ENCODE measurements at places on chromosomes 2 and 18. TPM values are rescaled to one million over a fixed set of nuclear protein-coding genes. Genes with fewer than 3 reads are reported as not detected.

MYOM1 gene
- total RNA-seq = 1.2 TPM

BMP10 gene
- not detected for total RNA-seq

CD207 gene
- not detected for total RNA-seq

RFX8 gene
- total RNA-seq = 0.65 TPM

- H3K4me1 ChIP-seq = peaks cover 29% of the 10 kb centered on the region
- no peak overlapping the region for H3K27ac ChIP-seq
- H3K36me3 ChIP-seq = peaks cover 12% of the 10 kb centered on the region
- no peak overlapping the region for H3K4me3 ChIP-seq
- H3K27me3 ChIP-seq = no peaks in the 10 kb centered on the region
Measured at GRCh38 chr2:209619782-209620181, 151.8 kb upstream of the UNC80 start.

GRCh38 chr2:25979001-25979400 is 3.3 kb downstream of the KIF3C start:
- H3K4me3 ChIP-seq = peak overlapping the region; percentile 22
- peaks cover 53% of the 10 kb centered on the region for H3K4me1 ChIP-seq
- DNase-seq = no peak
- peak overlapping the region; percentile 19 for H3K27ac ChIP-seq
- H3K27me3 ChIP-seq = no peaks in the 10 kb centered on the region
- H3K36me3 ChIP-seq = peaks cover 7% of the 10 kb centered on the region

DNA sequence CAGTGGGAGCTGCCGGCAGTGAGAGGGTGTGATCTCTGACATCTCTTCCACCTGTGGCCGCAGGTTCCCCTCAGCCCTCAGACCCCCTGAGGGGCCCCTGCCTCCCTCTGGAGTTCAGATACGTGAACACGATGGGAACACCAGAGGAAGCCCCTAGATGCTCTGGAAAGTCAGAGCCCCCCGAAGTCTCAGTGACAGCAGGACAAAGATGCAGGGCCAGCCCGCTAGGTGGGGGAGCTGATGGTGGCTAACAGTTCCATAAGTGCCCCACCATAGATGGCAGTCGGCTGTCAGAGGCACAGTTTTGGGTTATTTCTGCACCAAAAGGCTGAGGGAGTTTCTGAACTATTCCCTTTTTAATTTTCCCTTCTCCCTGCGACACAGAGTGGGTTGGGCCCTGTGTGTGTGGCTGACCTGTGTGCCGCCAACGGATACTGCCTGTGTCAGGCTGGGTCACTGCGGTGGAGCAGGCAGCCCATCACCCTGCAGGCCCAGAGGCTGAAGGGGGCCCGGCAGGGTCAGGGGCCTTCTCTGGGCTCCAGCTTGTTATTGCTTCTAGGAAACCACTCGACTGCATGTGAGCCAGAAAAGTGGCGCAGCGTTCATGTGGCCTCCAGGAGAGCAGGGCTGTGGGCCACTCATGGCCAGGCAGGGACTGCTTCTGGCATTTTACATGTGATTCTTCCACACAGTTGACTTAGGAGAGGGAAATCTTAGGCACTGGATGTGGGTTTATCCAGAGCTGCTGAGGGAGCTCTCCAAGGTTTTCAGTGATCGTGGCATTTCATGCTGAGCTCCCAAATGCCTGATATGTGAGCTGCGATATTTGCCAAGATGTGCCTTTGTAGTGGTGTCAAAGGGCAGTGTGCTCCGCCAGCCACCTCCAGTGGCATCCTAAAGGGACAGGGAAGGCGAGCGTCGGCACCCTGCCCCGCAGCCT is 225.1 kb downstream of the SH3RF3 start:
- H3K4me3 ChIP-seq = no peak overlapping the region
- no peak for DNase-seq
- H3K27me3 ChIP-seq = no peaks in the 10 kb centered on the region
- no peaks in the 10 kb centered on the region for H3K36me3 ChIP-seq
- H3K4me1 ChIP-seq = peaks cover 12% of the 10 kb centered on the region

DNA sequence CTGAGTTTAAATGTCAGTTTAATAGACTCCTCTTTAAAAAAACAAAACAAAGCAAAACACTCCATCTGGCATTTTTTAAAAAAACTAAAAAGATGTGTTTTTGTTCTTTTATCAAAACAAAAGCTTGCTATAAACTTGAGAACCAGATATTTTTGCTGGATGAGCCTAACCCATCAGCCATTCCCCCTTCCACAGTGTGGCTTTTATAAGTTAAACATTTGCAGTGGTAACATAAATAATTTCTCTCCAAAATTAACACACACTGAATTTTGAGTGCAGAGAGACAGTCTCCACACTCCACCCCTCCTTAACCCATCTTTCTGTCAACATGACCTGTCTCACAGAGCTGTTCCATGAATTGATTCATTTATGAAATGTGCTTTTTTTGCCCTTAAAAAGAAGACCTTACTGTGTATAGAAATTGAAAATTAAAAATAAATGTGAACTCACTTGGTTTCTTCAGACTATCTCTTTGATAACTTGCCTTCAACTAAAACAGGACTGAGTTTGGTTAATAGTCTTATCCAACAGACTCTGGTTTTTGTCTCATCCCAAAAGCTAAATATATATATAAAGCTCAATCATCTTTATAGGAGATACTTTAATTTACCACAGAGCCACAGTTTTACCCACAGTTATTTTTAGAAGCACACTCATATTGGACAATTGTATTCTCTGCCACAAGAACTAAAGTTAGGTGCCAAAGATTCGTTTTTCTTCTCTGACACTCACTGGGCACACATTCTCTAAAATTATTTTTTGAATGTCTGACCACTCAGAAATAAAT is 64.8 kb upstream of the STK39 start:
- no peaks in the 10 kb centered on the region for H3K27me3 ChIP-seq
- H3K4me3 ChIP-seq = no peak overlapping the region
- no peak overlapping the region for H3K27ac ChIP-seq
- no peaks in the 10 kb centered on the region for H3K4me1 ChIP-seq
- H3K36me3 ChIP-seq = peaks cover 1% of the 10 kb centered on the region
- no peak for DNase-seq

DNA sequence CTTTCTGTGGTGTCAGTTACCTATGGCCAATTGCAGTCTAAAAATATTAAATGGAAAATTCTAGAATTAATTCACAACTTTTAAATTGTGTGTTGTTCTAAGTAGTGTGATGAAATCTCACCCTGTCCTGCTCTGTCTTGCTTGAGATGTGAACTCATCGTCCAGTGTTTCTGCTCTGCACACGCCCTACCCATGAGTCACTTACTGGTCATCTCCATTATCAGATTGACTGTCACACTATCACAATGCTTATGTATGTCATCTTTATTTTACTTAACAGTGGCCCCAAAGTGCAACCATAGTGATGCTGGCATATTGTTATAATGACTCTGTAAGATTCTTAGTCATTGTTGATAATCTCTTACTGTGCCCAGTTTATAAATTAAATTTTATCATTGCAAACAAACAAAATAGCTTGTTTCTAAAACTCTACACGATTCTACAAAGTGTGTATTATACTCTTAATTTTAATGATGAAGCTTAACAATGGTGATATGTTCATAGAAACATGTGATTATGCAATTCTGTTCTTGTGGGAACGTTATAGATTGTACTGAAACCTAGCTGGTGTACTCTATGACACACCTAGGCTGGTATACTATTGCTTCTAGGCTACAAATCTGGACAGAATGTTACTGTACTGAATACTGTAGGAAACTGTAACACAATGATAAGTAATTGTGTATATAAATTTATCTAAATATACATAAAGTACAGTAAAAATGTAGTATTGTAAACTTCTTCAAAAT is 1086.8 kb upstream of the PIK3C3 start:
- no peak for DNase-seq
- H3K27me3 ChIP-seq = no peaks in the 10 kb centered on the region
- peaks cover 7% of the 10 kb centered on the region for H3K4me1 ChIP-seq
- H3K36me3 ChIP-seq = no peaks in the 10 kb centered on the region
